ENCODE measurements at places on chromosomes 11 and 22.

- DNase-seq = no peak
Measured at GRCh38 chr11:132058211-132058772, 687.9 kb downstream of the NTM start.

GRCh38 chr11:27545946-27546345 is 39.4 kb upstream of the LIN7C start:
- DNase-seq = no peak

DNA sequence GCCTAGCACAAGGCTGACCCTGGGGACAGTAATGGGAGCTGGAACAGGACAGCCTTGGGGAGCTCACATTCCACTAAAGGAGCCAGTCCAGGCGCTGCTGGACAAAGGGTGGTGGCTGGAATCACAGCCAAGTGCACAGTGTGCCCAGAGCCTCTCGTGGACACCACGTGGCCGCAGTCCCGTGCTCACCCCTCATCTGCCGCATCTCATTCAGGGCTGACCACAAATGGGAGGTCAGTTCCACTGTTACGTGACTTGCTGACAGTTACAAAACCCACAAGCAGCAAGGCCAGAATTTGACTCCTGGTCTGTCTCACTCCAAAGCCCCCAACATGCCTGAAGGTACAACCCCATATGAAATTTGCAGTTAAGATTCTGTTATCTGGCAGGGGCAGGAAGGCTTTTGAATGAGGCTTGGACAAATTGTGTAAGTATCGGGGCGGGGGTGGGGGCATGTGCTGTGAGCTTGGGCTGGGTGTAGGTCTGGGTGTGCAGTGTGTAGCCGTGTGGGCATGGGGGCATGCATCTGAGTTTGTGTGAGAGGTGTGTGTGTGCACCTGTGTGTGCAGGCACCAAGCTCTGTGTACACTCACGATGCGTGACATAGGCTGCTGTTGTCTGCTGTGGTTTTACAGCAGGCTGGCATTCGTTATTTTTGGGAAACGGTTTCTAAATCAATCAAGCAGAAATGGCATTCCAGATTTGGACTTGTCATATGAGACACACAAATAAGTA is 301.7 kb downstream of the BRD1 start:
- no peak for DNase-seq

- no peak for DNase-seq
Measured at GRCh38 chr22:22171357-22172218, 73.0 kb upstream of the VPREB1 start.

DNA sequence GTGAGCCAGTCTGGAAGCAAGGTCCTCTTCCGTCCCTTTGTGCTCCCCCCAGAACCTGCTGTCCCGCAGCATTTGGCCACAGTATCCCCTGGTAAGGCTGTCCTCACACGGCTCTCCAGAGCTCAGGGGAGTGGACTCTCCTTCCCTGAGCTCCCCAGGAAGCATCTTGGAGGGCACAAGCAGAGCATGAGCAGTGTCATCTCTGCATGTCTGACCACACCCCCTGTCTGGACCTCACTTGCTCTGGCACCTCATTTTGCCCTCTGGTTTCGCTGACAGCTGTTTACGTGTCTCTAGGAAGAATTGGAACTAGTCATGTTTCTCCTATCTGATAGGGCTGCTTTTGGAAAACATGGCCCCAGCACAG is 15.5 kb downstream of the DCPS start:
- DNase-seq = no peak

GRCh38 chr11:44627911-44628729 is 62.7 kb downstream of the CD82 start:
- no peak for DNase-seq

- DNase-seq = no peak
Measured at GRCh38 chr11:73680687-73681086, 34.3 kb downstream of the PLEKHB1 start.

GRCh38 chr11:118084247-118084646 is 2.5 kb downstream of the SMIM35 start:
- no peak for DNase-seq

DNA sequence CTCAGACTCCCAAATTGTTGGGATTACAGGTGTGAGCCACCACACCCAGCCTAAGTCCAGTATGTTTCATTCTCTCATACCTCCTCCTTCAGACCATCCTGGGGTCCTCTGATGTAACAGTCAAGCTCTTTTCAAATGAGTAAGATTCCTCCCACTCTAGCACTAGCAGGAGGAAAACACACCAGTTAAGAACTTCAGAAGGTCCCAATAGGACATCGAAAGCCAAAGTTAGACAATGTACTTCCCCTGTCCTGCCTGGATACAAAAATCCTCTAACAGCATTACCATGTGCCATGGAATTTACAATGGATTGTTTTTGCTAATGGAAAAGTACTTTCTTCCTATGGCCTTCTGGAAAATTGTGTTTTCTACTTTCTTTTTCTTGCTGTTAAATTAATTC is 67.1 kb downstream of the CCDC34 start:
- DNase-seq = no peak

DNA sequence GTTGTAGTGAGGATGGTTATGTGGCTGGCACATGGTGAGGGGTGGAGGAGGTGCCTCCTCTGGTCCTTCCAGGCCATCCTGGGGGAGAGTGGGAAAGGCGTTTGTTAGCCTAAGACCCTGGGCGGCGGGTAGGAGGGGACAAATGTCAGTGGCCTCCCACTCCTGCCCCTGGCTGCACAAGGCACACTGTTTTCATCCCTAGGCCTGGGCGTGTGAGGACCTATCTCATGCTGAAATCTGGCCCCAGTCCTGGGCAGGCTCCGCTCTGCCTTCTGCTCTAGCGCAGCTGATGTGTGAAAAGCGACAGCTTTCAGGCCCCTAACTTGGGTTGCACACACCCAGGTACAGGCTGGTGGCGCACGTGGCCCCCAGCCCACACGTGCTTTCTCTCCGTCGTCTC is 32.1 kb downstream of the DAGLA start:
- DNase-seq = no peak

- no peak for DNase-seq
Measured at GRCh38 chr11:95135155-95135554, 45.5 kb downstream of the ENDOD1 start.

- DNase-seq = no peak
Measured at GRCh38 chr22:48258064-48258701, 1495.7 kb downstream of the TBC1D22A start.

DNA sequence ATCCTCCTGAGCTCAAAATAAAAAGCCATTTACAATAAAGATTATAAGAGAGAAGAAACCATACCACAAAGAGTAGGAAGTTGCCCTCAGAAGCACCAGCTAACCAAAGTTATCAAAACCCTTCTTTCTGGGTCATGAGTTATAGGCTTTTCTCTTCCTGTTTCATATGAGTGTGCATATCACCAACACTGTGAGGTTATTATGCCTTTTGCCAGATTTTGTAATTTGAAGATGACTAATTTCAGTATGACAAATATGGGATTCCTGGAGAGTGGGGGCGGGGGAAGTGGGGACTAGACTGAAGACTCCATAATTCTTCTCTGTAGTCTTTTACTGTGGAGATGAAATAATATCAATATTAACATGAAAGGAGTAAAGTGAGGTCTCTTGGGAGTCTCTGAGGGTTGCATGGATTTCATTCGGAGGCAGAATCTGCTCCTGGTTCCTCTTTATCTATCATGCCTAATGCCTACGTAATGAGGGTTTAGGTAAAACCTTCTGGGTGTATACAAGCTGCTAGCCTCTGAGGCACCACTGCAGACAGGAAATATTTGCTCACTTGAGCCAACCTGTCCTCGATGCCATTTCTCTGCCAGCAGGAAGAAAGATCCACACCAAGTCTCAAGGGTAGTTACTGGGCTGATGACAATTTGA is 2.1 kb downstream of the LPXN start:
- no peak for DNase-seq

GRCh38 chr11:64382586-64382985 is 23.6 kb downstream of the RPS6KA4 start:
- no peak for DNase-seq

DNA sequence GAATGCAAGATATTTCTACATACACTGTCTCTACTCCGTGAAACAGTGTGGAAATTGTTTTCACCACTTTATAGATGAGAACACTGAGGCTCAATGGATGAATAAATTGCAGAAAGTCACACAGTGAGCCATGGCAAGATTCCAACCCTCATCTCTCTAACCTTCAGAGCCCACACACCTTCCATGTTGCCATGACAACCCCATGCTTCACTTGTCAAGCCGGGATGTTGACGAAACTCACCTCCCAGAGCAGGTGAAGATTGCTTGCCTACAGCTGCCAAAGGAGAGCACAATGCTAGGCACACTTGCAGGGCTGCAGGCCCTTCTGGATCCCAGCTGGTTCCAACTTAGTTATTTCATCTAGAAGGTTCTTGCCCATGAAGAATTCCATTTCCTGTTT is 71.4 kb upstream of the SEZ6L start:
- no peak for DNase-seq

DNA sequence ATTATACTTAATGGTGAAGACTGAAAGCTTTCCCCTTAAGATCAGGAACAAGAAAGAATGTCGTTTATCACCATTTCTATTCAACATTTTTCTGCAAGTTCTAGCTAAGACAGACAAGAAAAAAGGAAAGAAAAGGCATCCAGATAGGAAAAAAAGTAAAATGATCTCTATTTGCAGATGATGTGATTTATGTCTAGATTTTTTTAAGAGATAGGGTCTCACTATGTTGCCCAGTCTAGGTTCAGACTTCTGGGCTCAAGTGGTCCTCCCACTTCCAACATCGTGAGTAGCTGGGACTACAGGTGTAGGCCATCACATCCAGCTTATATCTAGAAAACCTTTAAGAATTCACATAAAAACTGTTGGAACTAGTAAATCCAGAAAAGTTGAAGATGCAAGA is 51.4 kb upstream of the ADORA2A start:
- DNase-seq = no peak

DNA sequence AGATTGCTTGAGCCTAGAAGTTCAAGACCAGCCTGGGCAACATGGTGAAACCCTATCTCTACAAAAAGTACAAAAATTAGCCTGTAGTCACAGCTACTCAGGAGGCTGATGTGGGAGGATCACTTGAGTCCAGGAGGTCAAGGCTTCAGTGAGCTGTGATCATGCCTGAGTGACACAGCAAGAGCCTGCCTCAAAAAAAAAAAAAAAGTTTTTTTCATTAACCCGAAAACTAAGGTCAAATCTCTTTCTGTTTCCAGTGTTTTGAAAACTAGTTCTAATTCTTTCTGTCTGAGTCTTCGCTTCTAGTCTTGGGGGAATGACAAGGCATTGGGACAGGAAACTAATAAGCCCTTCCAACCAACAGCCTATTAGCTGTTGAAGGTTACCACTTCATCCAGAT is 57.6 kb downstream of the LIF start:
- no peak for DNase-seq

- DNase-seq = no peak
Measured at GRCh38 chr11:9155930-9156329, 64.5 kb upstream of the SCUBE2 start.

- no peak for DNase-seq
Measured at GRCh38 chr11:81301166-81301830, 1432.4 kb downstream of the FAM181B start.

DNA sequence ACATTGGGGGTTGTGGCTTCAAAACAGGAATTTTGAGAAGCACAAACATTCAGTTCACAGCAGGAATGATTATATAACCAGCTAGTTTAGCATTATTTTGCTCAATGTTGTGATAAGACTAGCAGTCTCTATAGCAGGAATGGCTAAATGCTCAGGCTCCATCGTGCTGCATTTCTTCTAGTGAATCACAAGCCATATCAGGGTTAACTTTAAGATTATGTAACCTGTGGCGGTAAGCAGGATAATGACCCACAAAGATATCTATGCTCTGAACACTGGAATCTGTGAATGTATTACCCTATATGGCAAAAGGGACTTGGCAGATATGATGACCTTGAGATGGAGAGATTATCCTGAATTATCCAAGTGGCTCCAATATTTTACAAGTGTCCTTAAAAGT is 14.8 kb downstream of the FSHB start:
- DNase-seq = no peak

GRCh38 chr22:36144886-36145541 is 15.5 kb downstream of the APOL3 start:
- no peak for DNase-seq

GRCh38 chr11:4393209-4393857 is at the start of gene TRIM21:
Gene TRIM21 (minus strand): TSS chr11:4393702. CDS start chr11:4390409, 3,293 bp downstream.
- peak; percentile 28 for DNase-seq

DNA sequence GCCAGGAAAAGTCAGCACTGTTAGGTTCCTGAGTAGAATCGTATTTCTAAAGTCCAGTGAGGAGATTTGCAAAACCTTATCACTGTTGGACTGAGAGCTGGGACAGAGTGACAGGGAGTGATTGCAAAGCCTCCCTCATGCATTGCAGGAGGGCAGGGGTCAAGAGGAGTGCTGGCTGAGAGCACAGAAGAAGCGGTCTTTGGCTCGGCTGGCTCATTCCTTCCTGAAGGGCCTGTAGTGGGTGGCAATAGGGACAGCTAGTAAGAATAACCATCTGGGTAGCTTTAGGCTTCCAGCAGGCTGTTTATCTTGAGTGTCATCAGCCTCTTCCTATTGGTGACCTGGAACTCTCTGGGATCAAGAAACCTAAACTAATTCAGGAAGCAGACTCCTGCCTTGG is 53.4 kb downstream of the CD44 start:
- DNase-seq = no peak

DNA sequence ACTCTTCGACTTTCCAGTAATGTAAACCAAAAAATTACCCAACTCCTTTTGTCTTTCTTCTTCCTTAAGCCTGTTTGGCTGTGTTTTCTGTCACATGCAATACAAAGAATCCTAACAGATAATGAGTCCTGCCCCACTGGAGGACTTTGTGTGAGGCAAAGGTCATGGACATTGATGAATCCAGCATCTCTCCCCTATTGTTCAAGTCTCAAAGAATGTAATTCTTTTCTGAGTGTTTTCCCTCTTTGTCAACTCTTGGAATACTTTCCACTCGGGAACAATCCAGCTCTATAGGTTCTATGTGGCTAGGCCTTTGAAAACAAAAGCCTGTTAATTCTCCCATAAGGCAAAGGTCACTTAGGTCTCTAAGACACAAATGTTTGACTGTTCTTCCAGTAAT is 100.7 kb downstream of the FAR1 start:
- DNase-seq = no peak

DNA sequence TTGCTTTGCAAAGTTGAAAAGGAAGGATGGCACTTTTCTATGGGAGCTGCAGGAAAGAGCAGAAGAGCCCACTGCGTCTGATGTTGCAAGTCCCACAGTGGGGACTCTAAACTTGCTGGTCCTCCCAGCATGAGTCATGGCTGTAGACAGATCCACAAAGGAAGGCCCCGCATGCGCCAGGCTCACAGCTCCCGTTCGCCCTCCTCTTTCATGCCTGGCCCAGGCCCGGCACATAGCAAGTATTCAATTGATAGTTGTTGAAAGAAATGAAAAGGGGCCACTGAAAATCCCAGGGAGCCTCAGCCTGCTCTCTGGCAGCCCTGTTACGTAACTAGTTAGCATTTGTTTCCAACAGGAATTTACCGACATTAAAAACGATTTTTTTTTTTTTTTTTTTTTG is 18.9 kb downstream of the AP1B1 start:
- DNase-seq = no peak

DNA sequence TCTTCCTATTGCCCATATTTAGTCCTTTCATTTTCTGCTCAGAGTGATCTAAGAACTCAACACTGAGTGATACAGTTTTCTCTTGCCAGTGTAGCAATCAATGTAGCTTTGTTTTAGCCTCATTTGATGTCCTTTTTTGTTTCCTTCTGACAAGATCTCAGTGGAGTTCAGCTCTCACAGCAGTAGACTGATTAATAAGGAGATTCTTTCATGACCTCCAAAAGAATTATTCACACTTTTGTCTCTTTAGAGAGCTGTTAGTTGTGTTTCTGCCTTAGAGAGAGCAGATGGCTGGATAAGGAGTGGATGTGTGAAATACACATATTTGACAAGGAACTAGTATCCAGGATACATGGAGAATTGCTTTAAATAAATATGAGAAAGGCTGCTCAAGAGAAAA is 6.6 kb upstream of the TMEM225 start:
- DNase-seq = no peak
